ENCODE measurements at places on chromosomes 16 and 17. TPM values are rescaled to one million over a fixed set of nuclear protein-coding genes. Genes with fewer than 3 reads are reported as not detected.

- H3K4me1 ChIP-seq: no peaks in the 10 kb centered on the region
- H3K27ac ChIP-seq: no peak overlapping the region
- H3K4me3 ChIP-seq: no peak overlapping the region
- H3K27me3 ChIP-seq: no peaks in the 10 kb centered on the region
These were observed 88.6 kb upstream of the XYLT1 start for GRCh38 chr16:17559394-17559793.

- no peaks in the 10 kb centered on the region for H3K4me1 ChIP-seq
- no peak overlapping the region for H3K4me3 ChIP-seq
- no peaks in the 10 kb centered on the region for H3K27me3 ChIP-seq
- no peaks in the 10 kb centered on the region for H3K36me3 ChIP-seq
- no peak for DNase-seq
- H3K27ac ChIP-seq: no peak overlapping the region
These were observed 123.0 kb downstream of the MSI2 start for GRCh38 chr17:57379237-57379894.

DNA sequence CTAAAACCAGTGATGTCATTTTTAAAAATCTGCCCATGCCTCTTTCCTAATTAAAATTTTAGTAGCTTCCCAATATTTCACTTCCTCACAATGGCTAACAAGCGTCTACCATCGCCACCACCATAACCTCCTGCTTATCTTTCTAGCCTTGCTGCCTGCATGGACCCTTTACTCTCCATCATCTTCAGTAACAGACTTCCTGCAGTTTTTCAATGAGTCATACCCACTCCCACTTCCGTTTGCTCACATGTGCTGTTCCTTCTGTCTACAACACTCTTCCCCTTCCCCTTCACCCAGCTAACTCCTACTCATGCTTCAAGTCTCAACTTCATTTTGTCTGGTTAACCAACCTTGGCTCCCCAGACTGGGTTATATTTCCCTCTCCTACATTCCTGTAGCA lies 12.8 kb upstream of the SKAP1 start:
- H3K36me3 ChIP-seq: no peaks in the 10 kb centered on the region
- H3K27me3 ChIP-seq: no peaks in the 10 kb centered on the region
- H3K27ac ChIP-seq: no peak overlapping the region
- peaks cover 4% of the 10 kb centered on the region for H3K4me1 ChIP-seq
- no peak for DNase-seq

B4GALNT2 gene
- 0.23 TPM for total RNA-seq

CCL14 gene
- 110 TPM for total RNA-seq

DNA sequence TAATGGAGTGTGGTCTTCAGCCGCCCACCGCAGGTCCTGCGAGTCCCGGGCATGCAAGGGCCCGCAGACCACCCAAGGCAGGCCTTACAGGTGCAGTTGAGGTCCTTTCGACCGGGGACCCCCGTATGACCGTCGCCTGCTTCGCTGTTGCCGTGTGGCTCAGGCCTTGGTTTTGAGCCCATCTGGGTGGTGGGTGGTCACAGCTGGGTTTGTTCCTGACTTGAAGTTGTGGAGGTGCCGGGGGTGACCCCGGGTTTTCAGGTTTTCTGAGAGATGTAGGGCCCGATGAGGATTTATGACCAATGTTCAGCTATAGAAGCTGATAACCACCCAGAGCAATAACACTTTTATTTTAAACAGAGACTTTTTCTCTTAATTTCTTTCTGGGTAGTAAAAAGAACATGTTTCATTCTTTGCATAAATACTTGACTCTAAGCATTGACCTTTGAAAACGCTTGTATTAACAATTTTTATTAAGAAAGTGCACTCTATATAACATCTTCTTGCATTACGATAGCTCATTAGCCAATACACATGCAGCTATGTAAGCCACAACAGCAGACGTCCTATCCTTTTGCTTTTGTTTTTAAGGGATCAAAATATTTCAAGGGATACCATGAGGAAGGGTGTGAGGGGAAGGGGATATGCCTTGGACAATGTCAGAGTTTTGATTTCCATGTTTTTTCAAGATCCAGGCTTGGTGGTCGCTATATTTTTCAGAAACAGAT lies 1.9 kb downstream of the FOXL1 start:
- H3K27ac ChIP-seq: no peak overlapping the region
- no peak overlapping the region for H3K4me3 ChIP-seq
- no peaks in the 10 kb centered on the region for H3K36me3 ChIP-seq
- no peak for DNase-seq

CRK gene
- total RNA-seq: 81.3 TPM

DNA sequence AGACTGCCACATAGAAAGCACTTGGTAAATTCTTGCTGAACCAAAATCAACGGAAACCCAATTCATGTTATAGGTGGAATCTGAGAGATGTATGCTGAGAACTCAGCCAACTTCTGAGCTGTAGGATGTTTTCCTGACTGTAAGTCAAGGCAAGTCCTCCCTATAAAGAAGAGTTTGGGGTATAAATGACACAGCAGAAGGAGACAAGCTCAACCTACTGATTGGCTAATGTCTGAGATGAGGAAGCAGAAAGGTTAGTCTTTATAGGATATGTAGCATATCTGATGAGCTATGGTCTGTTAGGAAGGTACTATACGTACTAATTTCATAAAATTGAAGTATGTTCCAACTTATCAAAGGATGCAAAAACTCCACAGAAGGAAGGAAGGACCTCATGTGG lies 99.5 kb downstream of the XYLT1 start:
- DNase-seq: no peak
- H3K4me3 ChIP-seq: no peak overlapping the region
- H3K36me3 ChIP-seq: no peaks in the 10 kb centered on the region
- H3K27ac ChIP-seq: no peak overlapping the region
- no peaks in the 10 kb centered on the region for H3K27me3 ChIP-seq
